OCI-LY7 (cell line): ENCODE measurements at places on chromosomes 11 and 22. TPM values are rescaled to one million over a fixed set of nuclear protein-coding genes. Genes with fewer than 3 reads are reported as not detected.

Gene OR52H1
- total RNA-seq, result not detected in 2 replicates

DNA sequence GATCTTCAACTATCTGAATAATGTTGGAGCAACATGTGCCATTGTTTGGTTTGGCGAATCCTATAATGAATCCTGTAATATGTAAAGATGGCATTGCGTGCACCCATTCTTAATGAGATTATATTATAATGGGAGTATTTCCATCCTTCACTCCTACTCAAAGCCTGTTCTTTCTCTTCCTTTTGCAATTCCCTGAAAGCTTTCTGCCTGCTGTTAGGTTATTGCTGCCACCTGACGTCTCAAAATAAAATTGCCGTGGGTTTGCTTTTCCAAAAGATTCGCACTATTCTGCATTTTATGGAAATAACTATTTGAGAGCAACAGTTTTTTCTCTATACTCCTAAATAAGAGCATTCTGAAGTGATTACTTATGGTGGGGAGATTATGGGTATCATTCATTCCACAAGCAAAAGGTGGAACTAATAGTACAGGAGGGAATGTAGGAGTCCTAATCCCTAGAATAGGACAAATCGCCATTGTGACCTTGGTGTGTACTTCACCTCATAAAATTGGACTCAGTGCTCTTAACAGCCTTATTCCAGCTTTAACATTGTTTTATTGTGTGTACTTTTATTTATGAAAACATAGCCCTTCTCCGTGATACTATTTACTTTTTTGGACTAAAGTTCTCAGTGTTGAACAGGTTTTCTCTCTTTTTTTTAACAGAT, 69.6 kb upstream of the ALKBH3 start:
- DNase-seq, result no peak

Gene FGF4
- not detected in 2 replicates for total RNA-seq

- DNase-seq, result no peak
Observed at GRCh38 chr11:29024386-29024785, 916.2 kb downstream of the METTL15 start.

DNA sequence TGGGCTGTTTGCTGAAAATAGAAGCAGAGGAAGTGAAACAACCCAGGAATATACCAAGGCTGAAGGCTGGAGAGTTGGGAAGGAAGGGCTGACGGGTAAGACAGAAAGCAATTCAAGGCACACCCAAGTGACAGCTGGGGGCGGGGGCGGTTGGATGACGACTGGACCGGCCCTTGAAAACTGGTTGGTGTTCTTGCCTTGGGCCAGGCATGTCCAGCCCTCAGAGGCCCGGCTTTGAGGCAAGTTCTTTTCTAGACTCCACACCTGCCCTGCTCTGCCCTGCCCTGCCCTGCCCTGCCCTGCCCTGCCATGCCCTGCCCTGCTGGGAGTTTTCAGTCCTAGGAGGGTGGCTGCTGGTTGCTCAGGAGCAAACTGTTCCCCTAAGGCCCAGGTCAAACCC, 34.2 kb upstream of the CACNG2 start:
- DNase-seq, result no peak

GRCh38 chr11:108034034-108034433, 25.3 kb downstream of the CUL5 start:
- no peak for DNase-seq

- no peak for DNase-seq
Observed at GRCh38 chr11:72668629-72669347, 5.4 kb downstream of the PDE2A start.

GRCh38 chr22:48605856-48606481, 1221.7 kb downstream of the BRD1 start:
- DNase-seq, result no peak

Gene CAPN5
- 1.5 TPM in 2 replicates for total RNA-seq

Gene OR5D14
- not detected in 2 replicates for total RNA-seq

Gene DRD2
- not detected in 2 replicates for total RNA-seq

DNA sequence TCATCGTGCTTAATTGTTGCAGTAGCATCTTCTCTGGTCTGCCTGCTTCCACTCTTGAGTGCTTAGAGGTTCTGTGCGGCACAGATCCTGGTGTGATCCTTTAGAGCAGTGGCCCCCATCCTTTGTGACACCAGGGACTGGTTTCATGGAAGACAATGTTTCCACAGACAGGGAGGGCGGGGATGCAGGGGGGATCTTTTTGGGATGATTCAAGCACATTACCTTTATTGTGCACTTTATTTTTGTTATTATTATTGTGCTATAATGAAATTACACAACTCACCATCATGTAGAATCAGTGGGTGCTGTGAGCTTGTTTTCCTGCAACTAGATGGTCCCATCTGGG, 76.8 kb upstream of the SHANK2 start:
- no peak for DNase-seq

- DNase-seq, result no peak
Observed at GRCh38 chr11:109435121-109435742, 13.2 kb downstream of the C11orf87 start.

DNA sequence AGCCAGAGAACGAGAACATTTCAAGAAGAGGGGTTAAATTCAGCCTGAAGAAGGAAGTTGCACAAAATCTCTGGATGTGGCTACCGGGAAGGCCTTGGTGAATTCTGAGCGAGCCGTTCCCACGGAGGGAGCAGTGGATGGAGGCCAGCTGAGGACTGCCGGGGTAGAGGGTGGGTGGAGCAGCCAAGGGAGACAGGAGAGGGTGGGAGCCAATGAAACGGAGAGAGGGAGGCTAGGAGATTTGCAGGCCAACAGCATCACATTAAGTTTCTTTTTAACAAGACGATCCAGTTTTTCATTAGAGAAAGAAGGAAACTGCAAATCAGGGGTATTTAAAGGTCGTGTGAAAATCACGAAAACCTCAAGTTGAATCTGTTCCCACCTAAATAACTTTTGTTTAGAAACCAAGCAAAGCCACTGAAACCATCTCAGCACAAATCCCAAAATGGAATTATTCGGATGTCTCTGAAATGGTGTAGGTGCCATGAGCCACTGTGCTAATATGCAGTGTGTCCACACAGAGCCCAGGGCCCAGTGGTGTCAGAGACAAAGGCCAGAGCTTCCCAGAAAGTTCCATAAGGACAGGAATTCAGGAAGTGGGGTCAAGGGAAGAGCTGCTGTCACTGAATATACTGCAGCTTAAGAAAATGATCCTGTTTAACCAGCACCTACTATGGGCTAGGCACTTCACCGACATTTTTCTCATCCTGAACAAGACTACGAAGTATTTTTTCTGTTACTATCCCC, 59.7 kb upstream of the SLC35C1 start:
- DNase-seq, result no peak

GRCh38 chr11:78061088-78061920, 2.4 kb upstream of the THRSP start:
- DNase-seq, result no peak

Gene PKNOX2
- total RNA-seq, result not detected in 2 replicates

DNA sequence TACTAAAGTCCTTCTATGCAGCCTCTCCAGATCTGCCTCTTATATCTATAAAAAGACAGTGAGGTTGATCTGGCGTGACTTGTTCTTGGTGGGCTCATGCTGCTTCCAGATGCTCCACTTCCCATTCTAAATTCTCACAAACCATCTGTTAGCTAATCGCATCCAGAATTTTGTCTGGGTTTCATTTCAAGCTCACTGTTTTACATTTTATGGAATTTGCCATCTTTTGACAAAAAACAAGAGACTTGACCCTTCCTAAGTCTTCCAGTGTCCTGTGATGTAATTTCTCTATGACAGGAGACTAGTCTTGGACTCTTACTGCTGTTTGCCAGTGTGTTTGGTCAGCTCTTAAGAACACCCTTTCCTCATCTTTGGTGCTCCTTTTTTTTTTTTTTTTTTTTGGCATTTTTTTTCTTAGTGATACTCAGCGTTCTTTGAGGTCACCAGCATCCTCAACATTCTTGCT, 23.0 kb downstream of the CRKL start:
- no peak for DNase-seq

DNA sequence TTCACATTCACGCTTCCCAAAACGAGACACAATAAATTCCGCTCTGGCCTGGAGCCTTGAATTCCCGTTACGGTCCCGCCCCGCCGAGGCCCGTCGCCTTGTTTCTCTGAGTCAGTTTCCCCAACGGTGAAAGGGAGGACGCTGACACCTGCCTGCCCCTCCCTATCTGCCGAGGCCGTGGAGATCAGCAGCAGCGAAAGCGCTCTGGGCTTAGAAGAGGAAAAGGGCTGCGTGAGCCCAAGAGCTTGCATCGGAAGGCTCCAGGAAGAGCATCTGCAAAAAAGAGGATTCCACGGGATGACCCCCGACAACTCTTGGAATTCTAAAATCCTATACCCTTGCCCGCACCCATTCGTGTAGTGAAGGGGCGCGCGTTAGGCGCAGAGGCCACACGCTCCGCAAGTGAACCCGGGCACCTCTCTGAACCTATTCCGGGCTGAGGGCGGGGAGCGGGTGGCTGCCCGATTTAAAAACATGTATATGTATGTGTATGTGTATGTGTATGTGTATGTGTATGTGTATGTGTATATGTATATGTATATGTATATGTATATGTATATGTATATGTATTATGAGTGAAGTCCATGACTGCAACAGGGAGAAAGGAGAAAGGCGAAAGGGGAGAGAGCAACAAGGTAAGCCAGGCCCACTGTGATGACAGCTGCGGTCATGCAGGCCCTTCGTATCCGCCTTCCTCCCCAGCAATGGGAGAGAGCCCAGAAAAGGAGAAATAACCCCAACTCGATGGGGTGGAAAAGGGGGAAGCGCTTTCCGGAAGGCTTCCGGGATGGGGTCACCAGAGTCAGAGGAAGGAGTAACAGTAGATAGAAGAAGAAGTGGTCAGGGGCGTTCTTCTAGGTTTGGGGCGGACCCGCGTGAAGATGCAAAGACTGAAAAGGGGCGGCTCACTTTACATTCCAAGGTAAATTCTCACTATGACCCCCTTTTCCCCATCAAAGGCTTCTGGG, 948 bp upstream of the MRTFA start:
- peak; percentile 43 for DNase-seq

Gene RSF1
- total RNA-seq, result 75.6 and 78.8 TPM in 2 replicates

DNA sequence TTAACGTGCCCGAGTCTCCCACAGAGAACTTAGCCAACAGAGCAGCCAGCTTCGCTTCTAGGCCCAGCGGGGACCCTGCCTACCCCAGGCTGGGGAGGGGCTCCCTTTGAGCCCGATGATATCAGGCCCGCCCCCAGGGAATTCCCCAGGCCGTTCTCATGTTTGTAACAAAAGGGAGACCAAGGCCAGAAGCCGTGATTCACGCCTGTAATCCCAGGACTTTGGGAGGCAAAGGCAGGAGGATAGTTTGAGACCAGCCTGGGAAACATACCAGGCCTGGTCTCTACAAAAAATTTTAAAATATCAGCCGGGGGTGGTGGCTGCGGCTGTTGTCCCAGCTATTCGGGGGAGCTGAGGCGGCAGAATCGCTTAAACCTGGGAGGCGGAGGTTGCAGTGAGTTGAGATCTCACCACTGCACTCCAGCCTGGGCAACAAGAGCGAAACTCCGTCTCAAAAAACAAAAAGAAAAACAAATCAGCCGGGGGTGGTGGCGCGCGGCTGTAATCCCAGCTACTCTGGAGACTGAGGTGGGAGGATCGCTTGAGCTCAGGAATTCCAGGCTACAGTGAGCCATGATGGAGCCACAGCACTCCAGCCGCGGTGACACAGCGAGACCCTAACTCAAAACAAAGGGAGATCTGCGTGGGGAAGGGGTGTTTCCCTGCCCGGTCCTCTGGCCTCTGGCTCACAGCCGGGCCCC, 1.7 kb downstream of the DRD4 start:
- DNase-seq, result no peak

DNA sequence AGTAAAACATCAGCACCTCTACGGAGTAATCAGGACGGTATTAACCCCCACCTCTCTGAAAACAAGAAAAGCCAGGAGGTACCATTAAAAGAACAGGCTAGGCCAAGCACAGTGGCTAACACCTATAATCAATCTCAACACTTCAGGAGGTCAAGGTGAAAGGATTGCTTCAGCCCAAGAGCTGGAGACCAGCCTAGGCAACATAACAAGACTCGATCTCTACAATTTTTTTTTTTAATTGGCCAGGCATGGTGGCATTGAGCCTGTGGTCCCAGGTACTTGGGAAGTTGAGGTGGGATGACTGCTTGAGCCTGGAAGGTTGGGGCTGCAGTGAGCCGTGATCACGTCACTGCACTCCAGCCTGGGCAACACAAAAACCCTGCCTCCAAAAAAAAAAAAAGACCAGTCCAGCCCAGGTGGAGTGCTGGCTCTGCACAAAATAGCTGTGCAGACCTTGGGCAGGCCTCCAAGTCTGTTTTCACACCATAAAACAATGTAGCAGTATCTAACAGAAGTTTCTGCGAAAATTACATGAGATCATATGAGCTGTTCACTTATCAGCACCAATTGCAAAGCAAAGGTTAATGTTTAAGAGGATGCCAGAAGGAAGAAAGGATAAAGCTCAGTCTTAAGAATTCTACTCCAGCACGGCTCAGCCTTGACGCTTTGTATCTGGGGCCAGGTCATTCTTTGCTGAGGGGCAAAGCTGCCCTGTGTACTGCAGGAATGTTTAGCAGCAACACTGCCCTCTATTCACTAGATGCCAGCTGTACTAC, 14.8 kb downstream of the CHKA start:
- DNase-seq, result no peak

Gene CHST1
- total RNA-seq, result not detected in 2 replicates

DNA sequence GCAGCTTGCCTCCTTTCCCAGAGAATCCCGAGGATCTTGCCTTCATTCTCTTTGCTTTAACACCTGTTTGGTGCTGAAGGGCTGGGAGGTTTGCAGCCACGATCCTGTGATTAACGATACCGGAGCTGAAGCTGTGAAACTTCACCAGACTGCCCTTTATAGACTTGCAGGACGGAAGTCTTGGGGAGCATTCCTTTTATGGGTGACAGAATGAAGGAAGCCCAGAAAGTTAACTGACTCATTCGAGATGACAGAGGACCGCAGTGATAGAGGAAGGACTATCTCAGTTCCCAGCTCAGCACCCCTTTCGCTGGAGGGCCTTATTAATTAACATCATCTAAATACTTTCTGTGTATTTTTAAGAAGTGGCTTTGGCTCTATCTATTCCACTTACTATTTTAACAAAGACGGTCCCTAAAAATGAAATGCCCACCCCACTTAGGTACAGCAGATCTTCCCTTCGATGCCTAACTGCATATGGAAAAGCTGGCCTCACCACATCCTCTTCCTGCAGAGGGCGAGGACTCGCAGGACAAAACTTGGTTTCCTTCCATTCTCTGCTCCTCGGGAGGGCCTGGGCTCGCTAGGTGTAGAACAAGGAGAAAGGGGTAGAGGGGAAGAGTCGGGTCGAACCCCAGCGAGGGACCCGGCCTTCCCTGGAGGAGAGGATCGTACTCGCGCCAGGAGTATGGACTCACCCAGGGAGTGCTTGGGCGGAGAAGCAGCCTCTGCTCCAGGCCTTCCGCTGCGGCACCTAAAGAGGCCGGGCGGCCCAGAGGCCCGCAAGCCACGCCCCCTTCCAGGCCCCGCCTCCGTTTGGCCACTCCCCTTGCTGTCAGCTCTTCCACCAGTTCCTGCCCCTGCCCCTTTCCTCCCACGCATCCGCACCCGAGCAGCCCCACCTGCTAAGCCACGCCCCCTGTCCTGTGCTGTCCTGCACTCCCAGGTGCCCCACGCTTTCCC, 30.7 kb upstream of the USP47 start:
- no peak for DNase-seq

Gene P2RY2
- not detected in 2 replicates for total RNA-seq

Gene SHISAL1
- total RNA-seq, result not detected in 2 replicates
